ENCODE measurements at places on chromosomes 3 and 15. TPM values are rescaled to one million over a fixed set of nuclear protein-coding genes. Genes with fewer than 3 reads are reported as not detected.

Gene IGSF11
- total RNA-seq = 4.5 TPM

DNA sequence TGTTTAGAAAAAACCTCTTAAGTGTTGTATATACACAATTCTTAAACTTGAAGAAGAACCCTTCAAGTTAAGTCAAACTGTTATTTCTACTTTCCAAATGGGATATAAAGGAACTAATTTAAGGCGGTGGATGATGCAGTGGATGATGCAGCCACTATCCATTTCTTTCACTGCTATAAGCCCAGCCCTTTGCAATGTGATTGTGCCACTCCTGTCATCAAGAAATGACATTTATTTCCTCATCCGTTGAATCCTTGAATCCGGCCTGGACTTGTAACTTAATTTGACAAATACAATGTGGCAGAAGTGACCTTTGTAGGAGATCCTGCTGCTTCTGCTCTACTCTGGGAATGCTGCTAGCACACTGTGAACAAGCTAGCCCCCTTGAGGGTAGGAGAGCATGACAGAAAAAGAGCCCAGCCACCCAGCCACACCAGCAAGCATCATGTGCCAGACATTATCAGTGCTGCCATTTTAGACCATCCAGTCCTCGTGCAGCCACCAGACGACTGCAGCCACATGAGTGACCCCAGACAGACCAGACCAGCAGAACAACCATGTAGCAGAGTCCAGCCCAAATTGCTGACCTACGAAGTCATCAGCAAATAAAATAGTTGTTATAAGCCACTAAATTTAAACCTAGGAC is 47.4 kb downstream of the UACA start:
- H3K4me3 ChIP-seq = no peak overlapping the region
- H3K4me1 ChIP-seq = peaks cover 78% of the 10 kb centered on the region
- H3K36me3 ChIP-seq = peaks cover 5% of the 10 kb centered on the region
- peak overlapping the region; percentile 67 for H3K27ac ChIP-seq

DNA sequence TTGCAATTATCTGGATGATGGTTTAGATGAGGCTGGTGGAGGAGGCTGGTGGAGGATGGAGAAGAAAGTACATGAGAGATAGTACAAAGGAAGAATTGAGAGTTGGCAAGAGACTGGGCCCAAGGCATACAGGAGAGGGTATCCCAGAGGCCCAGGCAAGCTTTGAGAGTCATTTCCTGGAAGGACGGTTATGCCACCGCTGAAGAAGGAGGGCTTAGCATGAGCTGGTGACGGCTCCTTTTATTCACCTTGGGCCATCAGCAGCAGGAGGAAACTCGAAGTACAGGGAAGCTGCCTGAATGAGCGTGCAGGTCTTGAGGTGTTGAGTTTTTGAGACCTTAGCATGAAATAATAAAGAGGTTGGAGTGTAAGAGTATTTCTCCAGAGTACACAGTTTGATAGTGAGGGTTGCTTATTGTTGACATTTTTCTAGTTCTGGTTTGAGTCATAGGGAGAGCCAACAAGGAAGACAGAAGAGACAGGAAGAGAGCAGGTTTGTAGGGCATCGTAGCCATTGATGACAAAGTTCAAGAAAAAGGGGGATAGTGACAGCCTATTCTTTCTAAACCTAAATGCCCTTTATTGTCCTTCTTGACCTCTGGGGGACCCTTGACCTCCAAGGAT is 13.8 kb downstream of the THSD4 start:
- no peaks in the 10 kb centered on the region for H3K27me3 ChIP-seq
- peak overlapping the region; percentile 65 for H3K27ac ChIP-seq
- peaks cover 26% of the 10 kb centered on the region for H3K4me1 ChIP-seq
- H3K36me3 ChIP-seq = no peaks in the 10 kb centered on the region
- no peak for DNase-seq

DNA sequence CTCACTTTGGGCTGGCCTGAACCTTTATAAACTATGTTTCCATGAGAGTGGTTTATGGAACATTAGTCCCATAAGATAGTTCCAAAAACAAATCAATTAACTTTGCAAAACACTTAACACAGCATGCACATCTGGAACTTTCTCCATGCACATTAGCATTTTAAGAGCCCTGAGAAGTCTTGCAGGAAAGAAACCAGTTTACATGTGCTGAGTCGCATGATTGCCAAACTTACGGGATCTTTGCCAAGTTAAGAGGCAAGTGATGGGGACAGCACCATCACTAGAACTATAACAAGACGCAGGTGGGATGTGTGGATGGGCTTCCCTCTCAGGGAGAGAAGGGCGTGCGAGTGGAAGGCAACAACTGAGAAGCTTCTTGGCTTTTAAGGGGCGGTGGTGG is 20.7 kb downstream of the ADAMTS9 start:
- H3K36me3 ChIP-seq = no peaks in the 10 kb centered on the region
- no peaks in the 10 kb centered on the region for H3K27me3 ChIP-seq
- no peak overlapping the region for H3K4me3 ChIP-seq
- peaks cover 50% of the 10 kb centered on the region for H3K4me1 ChIP-seq
- DNase-seq = no peak

DNA sequence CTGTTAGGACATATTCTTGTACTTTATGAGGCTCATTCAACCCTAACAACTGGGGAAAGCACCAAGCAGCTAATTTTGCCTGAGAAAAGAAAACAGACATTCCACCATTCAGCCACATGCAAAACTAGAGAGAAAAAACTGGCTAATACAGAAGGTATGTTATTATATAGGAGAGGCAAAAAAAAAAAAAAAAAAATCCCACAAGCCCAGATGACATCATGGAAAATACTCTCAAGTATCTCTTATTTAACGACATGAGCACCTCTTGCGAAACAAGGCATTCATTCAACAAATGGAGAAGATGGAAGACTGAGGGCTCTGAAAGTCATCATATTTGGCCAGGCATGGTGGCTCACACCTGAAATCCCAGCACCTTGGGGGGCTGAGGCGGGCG is 61.5 kb downstream of the PRICKLE2 start:
- H3K4me3 ChIP-seq = no peak overlapping the region
- peaks cover 3% of the 10 kb centered on the region for H3K4me1 ChIP-seq
- no peaks in the 10 kb centered on the region for H3K27me3 ChIP-seq
- H3K36me3 ChIP-seq = no peaks in the 10 kb centered on the region
- H3K27ac ChIP-seq = no peak overlapping the region

Gene PRSS50
- total RNA-seq = 0.12 TPM

Gene PRTG
- 1.1 TPM for total RNA-seq

DNA sequence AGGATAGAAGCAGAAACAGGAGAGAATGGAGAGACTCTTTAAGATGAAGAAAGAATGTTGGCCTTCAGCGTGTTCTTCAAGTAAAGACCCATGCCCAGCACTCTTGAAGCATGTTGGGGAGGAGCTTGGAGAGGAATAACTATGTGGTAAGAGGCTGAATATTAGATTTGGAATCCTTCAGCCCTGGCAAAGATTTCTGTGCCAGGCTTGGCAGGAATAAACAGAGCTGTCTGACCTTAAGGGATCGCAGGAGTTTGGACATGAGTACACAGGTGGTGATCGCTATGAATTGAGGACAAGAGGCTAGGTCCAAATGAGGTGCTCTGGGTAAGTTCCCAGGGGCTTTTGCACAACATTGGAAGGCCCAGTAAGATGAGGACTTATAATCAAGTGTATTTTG is 132.6 kb upstream of the TBL1XR1 start:
- H3K36me3 ChIP-seq = no peaks in the 10 kb centered on the region
- H3K27ac ChIP-seq = peak overlapping the region; percentile 18
- peaks cover 21% of the 10 kb centered on the region for H3K4me1 ChIP-seq
- no peak overlapping the region for H3K4me3 ChIP-seq

- H3K36me3 ChIP-seq = no peaks in the 10 kb centered on the region
- no peak overlapping the region for H3K27ac ChIP-seq
- no peaks in the 10 kb centered on the region for H3K27me3 ChIP-seq
- H3K4me1 ChIP-seq = peaks cover 17% of the 10 kb centered on the region
Measured at GRCh38 chr3:194740859-194741491, 55.3 kb downstream of the FAM43A start.

DNA sequence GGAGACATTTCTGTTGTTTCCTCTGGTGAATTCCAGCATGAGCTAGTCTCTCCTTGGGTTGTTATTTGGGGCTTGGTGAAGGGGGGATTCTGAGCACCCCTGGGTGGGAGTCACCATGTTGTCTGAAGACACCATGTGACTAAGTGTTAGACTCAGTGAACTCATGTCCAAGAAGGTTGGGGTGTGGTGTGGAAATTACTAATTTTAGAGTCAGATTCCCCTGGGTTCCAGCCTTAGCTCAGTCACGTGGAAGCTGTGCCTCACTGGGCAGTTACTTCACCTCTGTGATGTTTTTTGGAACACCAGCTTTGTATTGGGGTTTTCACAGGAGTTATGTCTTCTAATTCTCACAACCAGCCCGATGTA is 171.5 kb downstream of the RPLP1 start:
- H3K27ac ChIP-seq = no peak overlapping the region
- H3K36me3 ChIP-seq = no peaks in the 10 kb centered on the region
- H3K4me1 ChIP-seq = no peaks in the 10 kb centered on the region
- DNase-seq = no peak
- no peak overlapping the region for H3K4me3 ChIP-seq

DNA sequence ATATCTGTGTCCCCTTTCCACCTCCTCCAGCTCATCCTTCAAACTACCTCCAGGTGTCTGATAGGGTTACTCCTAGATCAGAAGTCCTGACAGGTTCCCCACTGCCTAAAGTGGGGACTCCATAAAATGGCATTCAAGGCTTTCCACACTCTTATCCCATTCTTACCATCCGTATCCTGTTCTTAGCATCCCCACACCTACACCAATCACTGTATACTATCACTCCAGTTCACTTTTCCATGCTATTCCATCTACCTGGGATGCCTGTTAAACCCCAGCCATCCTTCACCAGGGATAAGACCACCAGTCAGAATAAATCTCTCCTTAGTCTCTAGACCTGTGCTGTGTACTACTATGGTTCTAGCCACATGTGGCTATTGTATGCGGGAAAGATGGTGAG is 19.1 kb downstream of the SSR3 start:
- H3K4me1 ChIP-seq = no peaks in the 10 kb centered on the region
- H3K36me3 ChIP-seq = peaks cover 26% of the 10 kb centered on the region
- peak overlapping the region; percentile 19 for H3K27ac ChIP-seq
- no peak overlapping the region for H3K4me3 ChIP-seq
- DNase-seq = no peak

DNA sequence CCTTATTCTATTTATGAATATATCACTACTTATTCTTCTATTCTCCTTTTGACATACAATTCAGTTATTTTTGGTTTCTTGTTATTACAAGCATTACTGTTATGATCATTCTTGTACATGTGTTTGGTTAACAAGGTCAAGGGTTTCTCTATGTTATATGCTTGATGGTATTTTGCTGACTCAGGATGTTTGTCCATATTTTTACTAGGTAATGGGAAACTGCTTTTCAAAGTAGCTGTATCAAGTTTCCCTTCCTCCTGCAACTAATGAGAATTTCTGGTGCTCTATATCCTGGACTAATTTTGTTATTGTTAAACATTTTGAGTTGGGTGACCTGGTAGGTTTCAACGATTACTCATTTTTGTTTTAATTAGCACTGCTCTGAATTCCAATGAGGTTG is 841.0 kb downstream of the OTOL1 start:
- H3K4me1 ChIP-seq = no peaks in the 10 kb centered on the region
- H3K27me3 ChIP-seq = no peaks in the 10 kb centered on the region
- H3K27ac ChIP-seq = no peak overlapping the region
- DNase-seq = no peak
- no peaks in the 10 kb centered on the region for H3K36me3 ChIP-seq
